ENCODE measurements at places on chromosomes 2 and 18.

- no peak for DNase-seq
Observed at GRCh38 chr2:67130531-67131256, 266.4 kb upstream of the ETAA1 start.

- DNase-seq: no peak
Observed at GRCh38 chr18:51069885-51070284, 39.9 kb downstream of the SMAD4 start.

DNA sequence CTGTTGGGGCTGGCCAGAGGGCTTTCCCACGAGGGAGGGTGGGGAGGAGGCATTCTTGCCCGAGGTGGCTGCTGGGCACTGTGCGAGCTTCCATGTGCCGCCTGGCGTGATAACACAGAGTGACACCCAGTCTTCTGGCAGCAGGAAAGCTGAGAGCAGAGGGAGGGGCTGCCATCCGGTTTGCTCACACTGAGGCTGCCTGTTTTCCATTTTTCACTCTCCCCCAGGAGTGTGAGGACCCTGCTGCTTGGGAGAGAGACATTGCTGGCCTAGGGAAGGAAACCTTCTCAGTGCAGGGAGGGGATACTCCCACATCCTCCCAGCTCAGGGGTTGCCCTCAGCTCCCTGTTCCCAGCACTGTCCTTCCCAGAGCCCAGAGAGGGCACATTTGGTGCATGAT, 73.1 kb downstream of the INHBB start:
- no peak for DNase-seq

GRCh38 chr18:70985948-70986347, 697.1 kb downstream of the SOCS6 start:
- no peak for DNase-seq

DNA sequence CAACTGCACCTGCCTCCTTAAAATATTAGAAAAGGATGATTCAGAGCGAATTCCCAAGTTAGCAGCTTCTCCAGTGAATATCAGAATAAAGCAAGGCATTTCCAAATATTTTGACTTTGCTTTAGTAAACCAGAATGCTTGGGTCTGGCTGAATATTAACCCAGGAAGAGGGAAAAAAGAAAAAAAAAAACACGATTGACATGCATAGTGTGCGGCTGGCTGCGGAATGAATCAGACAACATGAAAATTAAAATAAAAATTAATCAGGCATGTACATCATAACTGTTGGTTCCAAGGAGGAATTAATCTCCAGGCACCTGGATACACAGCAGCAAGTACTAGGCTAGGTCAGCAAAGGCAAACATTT, 105.8 kb upstream of the NCKAP5 start:
- no peak for DNase-seq

- no peak for DNase-seq
Observed at GRCh38 chr2:132929786-132930185, 259.8 kb upstream of the LYPD1 start.

DNA sequence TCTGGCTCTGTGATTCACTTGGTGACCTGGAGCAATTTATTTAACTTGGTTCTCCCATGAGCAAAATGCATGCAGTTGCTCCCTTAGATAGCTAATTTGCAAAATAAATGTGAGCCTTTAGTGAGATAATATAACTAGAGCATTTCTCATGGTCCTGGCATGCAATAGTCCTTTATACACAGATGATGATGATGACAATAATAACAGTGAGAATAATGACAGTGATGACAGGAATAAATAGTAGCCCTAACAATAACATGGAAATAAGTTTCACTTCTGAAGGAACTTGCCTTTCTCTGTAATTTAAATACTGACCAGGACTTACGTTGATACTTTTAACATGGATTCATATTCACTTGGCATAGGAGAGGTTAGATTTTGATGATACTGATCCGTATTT, 49.2 kb downstream of the LPIN1 start:
- DNase-seq: no peak

- DNase-seq: no peak
Observed at GRCh38 chr2:101630224-101630949, 67.1 kb upstream of the MAP4K4 start.

- no peak for DNase-seq
Observed at GRCh38 chr2:96264656-96265348, 995 bp downstream of the TMEM127 start.

DNA sequence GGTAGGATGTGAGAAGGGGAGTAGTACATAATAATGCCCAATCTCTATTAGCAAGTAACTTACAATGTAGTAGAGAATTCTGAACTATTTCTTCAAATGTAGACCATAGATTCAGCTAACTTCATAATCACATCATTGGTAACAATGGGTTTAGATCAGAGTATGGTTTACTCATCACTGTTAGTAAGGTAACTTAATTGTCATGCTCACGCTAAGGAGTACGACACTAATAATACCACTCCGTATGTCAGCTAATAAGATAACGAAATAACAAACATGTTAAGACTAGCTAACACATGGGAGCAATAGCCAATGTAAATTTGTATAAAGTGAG, 56.4 kb upstream of the CCDC141 start:
- no peak for DNase-seq

DNA sequence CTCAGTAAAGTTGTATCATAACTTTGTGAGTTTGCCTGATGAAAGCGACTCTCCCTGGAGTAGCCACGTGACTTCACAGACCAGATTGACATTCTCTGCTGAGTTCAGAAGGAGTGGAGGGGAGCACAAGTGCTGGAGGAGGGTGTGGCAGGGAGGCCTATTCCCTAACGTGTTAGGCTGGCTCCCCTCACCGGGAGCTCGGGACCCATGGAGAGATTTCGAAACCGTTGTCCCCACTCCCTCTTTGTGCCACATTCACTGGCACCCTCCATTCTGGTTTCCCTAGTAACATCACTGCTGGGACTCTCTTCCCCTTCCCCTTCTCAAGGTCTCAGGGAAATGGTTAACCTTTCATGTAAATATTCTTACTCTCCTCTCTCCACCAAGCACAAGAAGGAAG, 279.9 kb downstream of the ALPK2 start:
- DNase-seq: no peak

GRCh38 chr2:68753318-68753717, 18.7 kb downstream of the ARHGAP25 start:
- DNase-seq: no peak

DNA sequence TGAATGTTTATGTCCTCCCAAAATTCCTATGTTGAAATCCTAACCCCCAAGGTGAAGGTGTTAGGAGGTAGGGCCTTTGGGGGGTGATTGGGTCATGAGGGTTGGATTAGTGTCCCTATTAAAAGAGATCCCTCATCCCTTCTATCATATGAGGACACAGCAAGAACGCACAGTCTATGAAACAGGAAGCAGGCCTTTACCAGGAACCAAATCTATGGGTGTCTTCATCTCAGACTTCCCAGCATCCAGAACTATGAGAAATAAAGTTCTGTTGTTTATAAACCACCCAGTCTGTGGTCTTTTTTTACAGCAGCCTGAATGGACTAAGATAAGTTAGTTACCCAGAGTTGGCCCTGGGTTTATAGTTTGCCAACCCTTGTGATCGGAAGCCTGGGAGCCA, 153.1 kb downstream of the INO80D start:
- no peak for DNase-seq

Measured in stimulated activated CD8-positive, alpha-beta memory T cell treated with anti-CD3 and anti-CD28 coated beads, Interleukin-4, amount 100 ng/mL, for 4 hours (primary cell).